ENCODE measurements at places on chromosomes 2 and 18. TPM values are rescaled to one million over a fixed set of nuclear protein-coding genes. Genes with fewer than 3 reads are reported as not detected.
A peak's percentile ranks its signal among the peaks of the same experiment; 100 is the strongest.

SETBP1 gene
- 20.5 TPM for total RNA-seq

GRCh38 chr2:236664136-236664535 is 94.5 kb downstream of the ACKR3 start:
- DNase-seq, result peak; percentile 29

DNA sequence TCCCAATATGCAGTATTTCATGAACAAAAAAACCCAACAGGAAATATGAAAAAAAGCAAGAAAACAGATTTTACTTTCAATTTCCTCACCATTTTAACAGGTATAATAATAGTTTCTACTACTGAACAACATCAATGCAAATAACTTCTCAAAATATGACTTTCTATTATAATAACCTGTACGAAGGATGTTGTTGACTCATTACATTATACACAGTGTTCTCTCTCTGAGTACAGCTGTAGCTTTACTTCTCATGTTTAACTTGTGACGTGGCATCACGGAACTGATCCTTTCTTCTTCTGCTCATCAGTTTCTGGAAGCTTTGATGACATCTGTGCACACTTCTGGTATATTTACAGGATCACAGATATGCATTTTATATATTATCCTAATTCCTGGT is 40.0 kb downstream of the FAM228A start:
- DNase-seq, result no peak

ZFP36L2 gene
- total RNA-seq, result 12.0 TPM

AMER3 gene
- total RNA-seq, result 0.09 TPM

SLC14A1 gene
- total RNA-seq, result 1.3 TPM

GRCh38 chr2:457262-457661 is 169.4 kb upstream of the ALKAL2 start:
- no peak for DNase-seq

SLC5A7 gene
- total RNA-seq, result 0.22 TPM

PRSS56 gene
- 2.6 TPM for total RNA-seq

- DNase-seq, result no peak
These were observed 33.5 kb upstream of the COL6A3 start for GRCh38 chr2:237447496-237447895.

DNA sequence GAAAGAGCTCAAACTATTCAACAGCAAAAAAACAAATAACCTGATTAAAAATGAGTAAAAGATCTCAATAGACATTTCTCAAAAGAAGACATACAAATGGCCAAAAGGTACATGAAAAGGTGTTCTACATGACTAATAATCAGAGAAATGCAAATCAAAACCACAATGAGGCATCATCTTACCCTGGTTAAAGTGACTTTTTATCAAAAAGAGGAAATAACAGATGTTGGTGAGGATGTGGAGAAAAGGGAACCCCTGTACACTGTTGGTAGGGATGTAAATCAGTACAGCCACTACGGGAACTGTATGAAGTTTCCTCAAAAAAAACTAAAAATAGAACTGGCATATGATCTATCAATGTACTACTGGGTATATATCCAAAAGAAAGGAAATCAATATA is 39.8 kb upstream of the TMEM163 start:
- DNase-seq, result peak; percentile 35

- no peak for DNase-seq
These were observed 23.9 kb downstream of the CHN1 start for GRCh38 chr2:174981331-174981730.

DNA sequence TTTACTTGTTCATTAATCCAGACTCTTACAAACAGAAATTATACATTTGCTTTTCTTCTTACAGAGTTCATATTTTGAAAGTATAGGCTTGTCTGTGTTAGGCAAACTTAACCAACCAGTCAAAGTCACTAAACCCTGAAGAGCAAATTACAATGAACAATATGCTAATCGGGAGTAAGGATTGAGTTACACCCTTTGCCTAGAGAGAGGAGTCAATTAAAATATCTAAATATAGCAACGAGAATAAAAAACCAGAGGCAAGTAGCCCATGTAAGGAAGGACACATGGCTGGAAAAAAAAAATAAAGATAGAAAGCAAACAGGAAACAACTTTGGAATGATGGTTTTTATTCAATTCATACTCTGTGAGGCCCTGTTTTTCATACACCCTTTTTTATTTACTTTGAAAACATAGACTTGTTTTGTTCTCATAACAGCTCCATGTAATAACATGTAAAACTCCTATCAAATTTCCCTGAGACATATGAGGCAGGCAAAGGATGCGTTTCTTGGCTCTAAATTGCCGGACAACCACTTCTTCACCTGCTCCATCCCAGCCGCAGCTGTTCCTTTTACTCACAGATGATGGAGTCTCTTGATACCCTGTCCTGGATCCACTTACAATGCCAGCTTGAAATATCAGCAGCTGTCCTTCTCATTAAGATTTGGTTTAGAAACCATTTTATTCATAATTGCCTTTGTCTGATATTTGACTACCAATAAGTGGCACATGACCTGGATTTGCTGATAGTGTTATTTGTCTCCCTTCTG is 767.7 kb upstream of the GCFC2 start:
- peak; percentile 86 for DNase-seq

DNA sequence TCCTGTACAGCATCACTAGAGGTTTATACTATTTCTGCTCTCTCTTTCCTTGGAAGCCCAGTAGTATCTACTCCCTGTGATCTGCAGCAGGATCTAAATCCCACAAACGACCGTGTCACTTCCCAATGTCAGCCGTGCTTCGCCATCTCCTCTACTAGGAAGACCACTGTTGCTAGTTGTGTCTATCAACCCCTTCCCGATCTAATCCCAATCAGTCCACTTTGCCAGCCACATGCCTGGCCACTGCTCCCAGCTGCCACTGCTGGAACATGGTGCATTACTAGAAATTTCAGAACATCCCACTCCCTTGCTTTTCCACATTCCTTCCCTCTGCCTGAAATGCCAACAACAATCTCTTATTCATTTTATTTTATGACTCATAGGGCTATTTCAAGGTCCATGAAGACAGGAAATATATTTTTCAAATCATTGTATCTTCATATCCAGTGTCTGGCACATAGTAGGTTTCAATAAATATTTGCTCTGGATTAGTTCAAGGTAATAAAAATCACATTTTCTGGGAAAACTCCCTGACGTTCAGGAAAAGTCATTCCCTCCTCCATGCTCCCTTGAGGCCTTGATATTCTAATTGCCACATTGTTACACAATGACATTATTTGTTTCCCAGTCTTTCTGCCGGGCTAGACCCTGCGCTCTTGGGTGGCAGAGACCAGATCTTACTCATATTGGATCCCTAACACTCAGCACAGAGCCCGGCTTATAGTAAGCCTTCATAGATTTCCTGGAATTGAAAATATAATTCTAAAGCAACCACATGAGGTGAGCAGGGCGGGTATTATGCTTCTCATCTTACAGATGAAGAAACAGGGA is 2.1 kb upstream of the TRIB2 start:
- DNase-seq, result peak; percentile 43

DNA sequence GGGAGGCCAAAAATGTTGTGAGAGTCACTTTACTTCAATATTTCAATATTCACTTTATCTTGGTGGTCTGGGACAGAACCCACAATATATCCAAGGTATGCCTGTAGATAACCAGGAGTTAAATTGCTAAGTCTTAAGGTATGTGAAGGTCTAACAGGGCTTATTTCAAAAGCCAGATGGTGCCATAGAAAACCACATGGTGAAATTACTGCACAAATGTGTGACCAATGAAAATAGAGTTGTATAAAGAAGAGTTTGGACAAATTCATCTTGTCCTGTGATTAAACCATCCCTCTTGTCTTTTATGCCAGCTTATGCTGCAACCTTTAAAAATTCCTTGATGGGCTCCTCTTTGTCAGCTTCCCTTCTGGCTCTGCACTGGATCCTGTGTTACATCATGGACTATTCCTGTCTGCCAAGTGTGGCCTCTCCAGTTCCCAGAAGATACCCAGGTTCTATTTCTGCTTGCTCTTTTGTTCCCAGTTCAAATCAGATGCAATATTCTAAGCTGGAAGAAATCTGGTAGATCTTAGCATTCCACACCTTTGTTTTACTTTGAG is 46.8 kb downstream of the ANTXR1 start:
- peak; percentile 41 for DNase-seq

DNA sequence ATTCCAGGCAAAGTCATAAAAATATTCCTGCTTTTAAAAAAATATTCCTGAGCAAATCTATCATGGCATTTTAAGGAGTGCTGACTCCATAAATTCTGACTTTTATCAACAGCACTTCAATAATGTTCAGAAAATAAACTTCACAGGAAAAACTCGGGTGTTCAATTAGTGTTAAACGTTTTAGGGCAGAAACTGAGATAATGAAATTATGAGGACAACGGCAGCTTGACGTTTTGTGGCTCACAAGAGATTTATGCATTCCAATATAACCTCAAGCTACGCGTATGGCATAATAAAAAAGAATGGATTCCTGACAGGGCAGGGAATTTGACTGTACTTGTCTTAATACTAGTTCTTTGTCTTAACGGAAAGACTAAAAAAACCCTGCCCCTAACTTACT is 133.2 kb downstream of the ICOS start:
- DNase-seq, result no peak

DNA sequence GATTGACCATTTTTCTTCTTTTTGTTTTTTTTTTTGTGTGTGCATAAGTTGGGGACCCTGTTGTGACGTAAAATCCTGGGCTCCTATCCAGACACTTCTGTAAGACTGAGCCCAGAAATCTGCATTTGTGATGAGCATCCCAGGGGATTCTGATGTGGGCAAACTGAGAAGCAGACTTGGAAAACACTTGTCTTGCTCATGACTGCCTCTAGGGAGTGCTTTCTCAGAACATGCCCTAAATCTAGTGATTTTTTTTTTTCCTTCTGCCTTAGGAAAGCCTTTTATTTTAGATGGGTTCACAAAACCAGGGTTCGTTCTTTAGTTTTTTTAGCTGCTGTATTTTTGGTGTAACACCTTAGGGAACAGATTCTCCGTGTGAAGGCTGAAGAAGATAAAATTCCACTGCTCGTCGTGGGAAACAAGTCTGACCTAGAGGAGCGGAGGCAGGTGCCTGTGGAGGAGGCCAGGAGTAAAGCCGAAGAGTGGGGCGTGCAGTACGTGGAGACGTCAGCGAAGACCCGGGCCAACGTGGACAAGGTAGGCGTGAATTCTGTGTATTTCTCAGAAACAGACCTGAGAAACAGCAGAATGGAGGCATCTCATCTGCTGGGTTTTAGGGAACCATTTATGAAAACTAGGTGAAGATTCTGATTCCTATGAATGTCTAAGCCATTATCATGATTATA is 36.7 kb downstream of the RALB start:
- no peak for DNase-seq

GRCh38 chr18:77003316-77003715 is 129.3 kb downstream of the MBP start:
- no peak for DNase-seq

DNA sequence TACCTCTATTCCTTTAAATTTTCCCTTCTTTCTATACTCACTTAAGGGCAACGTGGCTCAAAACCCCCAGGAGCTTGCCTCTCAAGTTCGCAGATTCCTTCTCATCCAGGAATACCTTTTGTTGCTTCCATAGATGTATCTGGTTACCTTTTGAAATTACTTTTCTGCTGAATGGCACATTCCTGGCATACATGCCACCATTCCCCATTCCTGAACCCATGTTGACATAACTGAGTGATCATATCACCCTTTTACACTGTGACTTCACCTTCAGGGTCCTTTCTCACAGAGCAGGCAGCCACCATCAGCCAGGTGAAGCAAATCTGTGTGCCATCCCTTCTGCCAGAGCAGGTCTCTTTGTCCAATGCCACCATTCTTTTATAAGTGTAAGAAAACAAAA is 615.8 kb downstream of the ARHGAP15 start:
- DNase-seq, result no peak

SERPINB10 gene
- 0.04 TPM for total RNA-seq

DNA sequence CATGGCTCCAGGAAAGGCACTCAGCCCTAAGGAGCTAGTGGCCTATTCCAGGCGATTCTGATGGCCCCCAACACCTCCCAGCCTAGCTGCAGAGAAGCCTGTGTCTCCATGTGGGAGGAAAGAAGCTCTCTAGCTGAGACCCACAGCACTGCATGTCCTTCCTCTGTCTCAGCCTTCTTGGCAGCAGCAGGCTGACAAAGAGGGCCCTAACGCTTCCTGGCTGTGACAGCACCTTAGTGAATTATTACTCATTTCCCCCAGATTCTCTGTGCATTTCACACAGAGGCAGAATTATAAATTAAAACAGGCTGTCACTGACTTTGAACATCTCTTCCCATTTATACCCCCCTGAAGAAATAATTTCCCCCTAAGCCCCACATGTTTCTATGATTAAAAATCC is 206.8 kb downstream of the CLIP4 start:
- DNase-seq, result no peak

SCYGR4 gene
- not detected for total RNA-seq

RPL37A gene
- 12,065 TPM for total RNA-seq

- no peak for DNase-seq
These were observed 191.0 kb downstream of the NEDD4L start for GRCh38 chr18:58235001-58235436.

DNA sequence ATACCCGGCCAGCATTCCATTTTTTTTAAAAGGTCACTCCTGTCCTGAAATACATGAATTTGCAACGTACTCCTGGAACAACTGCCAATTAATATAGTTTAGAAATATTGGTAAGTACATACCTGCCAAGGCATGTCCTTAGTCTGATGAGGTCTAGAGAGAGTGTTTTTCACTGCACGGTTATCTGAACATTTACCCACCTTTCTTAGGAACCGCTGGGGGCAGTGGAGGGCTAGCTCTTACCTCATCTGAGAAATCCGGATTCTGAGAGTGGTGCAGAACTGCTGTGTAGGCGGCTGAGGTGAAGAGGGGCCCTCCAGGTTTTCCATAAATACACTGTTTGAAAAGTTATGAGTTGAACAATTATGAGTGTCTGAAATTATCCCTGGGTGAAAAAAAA is 133.1 kb upstream of the CCDC195 start:
- no peak for DNase-seq

DNA sequence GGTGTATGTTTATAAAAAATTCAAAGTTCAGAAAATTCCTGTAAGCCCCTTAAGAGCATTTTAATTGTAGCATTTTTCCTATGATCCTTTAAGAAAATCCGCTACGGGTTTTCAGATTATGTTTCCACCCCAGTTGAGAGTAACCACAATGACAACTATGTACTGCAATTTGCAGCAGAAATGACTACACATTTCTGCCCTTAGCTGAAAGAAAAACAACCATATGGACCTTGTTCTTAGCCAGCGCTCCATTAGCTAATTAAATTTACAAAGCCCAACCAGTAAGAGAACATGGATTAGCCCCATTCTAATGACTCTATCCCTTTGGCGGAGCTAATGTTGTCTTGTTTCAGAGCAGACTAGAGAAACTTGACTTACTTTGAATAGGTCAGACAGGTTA is 247.6 kb downstream of the SLC8A1 start:
- no peak for DNase-seq
